ENCODE measurements at places on chromosomes 16 and 17. TPM values are rescaled to one million over a fixed set of nuclear protein-coding genes. Genes with fewer than 3 reads are reported as not detected.

The KRT12 gene
- total RNA-seq: not detected

The KCNJ16 gene
- 0.27 TPM for total RNA-seq

The PRAC1 gene
- total RNA-seq: not detected

The SEPTIN12 gene
- total RNA-seq: 0.96 TPM

The CRISPLD2 gene
- 9.0 TPM for total RNA-seq

The KRTAP2-3 gene
- not detected for total RNA-seq

The ELMO3 gene
- total RNA-seq: 2.1 TPM

The ALOXE3 gene
- not detected for total RNA-seq

The MT1H gene
- not detected for total RNA-seq

The MYH1 gene
- total RNA-seq: not detected

The NR1D1 gene
- total RNA-seq: 1.3 TPM

The CLEC19A gene
- total RNA-seq: not detected

The GGT6 gene
- total RNA-seq: not detected

The CLEC3A gene
- not detected for total RNA-seq

The SHBG gene
- total RNA-seq: not detected

The CCL15 gene
- not detected for total RNA-seq

The GRAP gene
- 0.64 TPM for total RNA-seq

The BTBD17 gene
- total RNA-seq: 310 TPM

The OR1F1 gene
- not detected for total RNA-seq

The CES1 gene
- total RNA-seq: not detected

The NDUFAB1 gene
- total RNA-seq: 76.0 TPM

The ORAI3 gene
- 5.1 TPM for total RNA-seq

The SCGB1C2 gene
- total RNA-seq: not detected
